Kidney epithelial cell (primary cell): ENCODE measurements at places on chromosomes 5 and 9.

DNA sequence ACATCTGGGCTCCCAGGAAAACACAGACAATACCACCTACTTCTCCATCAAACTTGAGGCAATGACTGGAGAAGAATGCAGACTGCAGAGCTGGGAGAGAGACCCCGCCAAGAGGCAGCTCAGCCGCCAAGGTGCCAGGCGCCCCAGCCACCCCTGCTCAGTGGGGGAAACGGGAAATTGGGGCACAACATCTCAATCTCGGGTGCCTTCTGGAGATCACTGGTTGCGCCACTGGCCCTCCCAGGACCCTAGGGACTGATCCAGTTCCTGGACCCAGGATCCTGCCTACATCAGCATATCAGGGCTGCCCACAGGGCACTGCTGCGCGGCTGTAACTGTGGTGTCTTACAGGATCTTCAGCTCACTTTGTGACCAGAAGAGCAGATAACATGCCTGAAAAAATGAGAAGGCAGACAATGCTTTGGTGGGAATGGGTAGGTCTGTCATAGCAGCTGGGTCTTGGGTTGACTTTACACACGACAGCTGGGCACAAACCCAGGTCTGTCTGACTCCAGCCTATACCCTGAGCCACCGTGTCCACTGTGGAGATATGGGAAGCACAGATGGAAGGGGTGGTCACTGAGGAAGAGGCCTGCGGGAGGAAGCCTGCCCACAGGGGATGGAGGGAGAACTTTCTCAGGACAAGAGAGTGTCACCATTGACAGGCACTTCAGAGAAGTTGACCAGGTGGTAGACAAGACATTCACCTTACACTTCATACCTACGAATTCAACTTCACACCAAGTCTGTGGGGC, 135.2 kb upstream of the RAPGEF1 start:
- no peak for DNase-seq

- DNase-seq = no peak
These were observed 18.4 kb downstream of the ADAMTS16 start for GRCh38 chr5:5158472-5158895.

DNA sequence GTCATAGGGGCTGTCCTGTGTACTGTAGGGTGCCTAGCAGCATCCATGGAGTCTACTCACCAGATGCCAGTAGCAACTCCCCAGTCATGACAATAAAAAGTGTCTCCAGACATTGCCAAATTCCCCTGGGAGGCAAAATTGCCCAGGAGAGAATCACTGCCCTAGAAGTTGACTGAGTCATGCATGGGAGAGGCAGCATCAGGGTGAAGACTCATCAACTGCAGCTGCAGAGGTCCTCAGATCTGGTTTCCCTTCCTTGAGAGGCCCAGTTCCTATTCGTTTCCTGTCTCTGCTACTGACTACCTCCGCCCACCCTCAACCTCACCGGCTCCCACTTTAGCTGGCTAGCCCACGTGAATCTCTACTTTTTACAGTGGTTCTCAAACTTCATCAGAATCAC, 88.6 kb upstream of the AGXT2 start:
- DNase-seq = peak; percentile 18

DNA sequence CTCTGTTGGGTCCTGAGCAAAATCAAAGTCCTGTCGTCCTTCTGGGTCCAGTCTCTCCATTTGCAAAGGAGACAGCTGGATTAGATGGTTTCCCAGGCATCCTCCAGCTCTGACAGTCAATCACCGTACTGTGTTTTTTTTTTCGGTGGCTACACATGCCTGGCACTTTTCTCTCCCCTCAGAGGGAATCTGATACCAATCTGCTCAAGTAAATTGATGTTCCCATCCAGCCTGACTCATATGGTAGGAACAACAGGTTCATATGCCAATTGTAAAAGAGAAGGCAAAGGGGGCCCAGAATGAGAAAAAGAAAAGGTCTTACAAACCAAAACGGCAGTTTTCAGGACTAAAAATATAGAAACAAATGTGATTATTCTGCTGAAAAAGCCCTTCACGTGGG, 1.2 kb downstream of the FBXO10 start:
- DNase-seq = no peak

DNA sequence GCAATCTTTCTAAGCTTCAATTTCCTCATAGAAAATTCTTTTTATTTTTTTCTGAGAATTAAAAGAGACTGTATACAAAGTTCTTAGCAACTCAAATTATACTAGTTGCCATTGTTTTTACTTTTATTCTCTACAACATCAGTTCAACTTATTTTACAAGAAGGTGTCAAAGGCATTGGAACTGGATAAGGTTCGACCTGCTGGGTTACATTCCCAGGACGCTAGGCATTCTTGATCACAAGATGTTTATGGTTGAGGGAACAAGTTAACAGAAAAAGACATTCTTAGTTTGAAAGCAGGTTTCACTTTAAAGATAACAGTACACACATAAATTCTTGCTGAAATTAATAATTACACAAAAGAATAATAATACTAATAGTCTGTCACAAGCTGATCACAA, 163.5 kb upstream of the SNX2 start:
- DNase-seq = peak; percentile 19

- DNase-seq = no peak
These were observed 3.8 kb downstream of the GPBP1 start for GRCh38 chr5:57177479-57178156.

- DNase-seq = no peak
These were observed at the start of gene FIBCD1 for GRCh38 chr9:130938652-130939404. TSS of gene FIBCD1 (minus strand) at chr9:130939247. CDS start at chr9:130938607, 640 bp downstream.

GRCh38 chr5:79503794-79504495, 10.0 kb downstream of the HOMER1 start:
- DNase-seq = no peak

DNA sequence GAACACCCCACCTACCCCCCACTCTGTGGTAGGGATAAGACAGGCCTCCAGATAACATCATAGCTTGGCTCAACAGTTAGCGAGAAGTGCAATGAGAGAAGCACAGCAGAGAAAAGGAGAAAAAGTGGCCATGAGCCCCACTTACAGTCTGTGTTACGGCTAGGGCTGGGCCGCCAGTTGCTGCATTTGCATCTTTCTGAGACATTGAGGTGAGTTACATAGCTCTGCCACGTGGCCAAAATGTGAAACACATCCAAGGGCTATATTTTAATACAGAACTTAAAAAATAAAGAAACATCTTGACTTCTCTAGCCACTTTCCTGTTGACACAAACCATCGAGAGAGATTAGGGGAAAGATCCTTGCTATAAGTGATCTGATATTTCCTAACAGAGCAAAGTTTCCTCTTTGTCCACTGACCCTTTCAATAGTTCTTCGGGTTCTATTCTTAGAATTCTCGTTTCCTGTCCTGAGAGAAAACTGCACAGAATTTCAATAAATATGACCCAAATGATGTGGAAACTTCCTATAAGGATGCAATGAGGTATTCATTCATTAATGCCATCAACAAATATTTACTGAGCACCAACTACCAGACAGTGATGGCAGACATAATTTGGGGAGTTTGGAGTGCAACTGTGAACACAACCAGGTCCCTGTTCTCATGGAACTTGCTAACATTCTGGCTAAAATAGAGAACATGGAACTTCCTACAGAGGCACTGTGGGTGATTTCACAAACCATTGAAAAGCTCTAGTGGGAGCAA, 3.2 kb upstream of the TLE4 start:
- DNase-seq = no peak

DNA sequence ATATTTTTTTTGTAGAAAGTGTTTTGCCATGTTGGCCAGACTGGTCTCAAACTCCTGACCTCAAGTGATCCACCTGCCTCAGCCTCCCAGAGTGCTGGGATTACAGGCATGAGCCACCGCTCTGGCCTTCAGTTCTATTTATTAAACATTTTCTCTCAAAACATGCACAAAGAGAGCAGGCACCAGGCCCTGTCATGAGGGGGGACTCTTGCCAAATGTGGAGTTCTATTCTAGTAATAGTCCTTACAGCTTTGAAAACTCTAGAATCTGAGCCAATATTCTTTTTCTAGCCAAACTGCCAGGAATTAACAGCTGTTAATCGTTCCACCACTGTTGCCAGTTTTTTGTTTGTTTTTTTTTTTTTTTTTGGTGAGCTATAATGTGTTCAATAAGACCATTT, 124.6 kb downstream of the TARS1 start:
- no peak for DNase-seq

DNA sequence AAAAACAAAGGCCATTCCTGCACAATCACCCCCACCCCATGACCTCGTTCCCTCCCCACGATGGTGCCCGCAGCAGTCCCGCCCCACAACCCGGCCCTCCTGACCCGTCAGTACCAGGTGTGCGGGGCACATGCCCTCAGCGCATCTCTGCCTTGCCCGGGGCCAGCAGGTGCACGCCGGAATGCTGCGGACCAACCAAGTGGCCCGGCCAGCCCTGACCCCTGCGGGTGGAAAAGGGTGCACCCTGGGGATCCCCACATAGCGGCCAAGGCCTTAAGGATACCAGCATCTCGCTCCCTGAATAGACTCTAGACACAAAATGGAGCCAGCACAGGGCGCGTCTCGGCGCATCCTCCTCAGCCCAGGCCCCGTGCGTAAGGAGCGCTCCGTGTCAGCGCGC, 6.0 kb downstream of the SFXN1 start:
- DNase-seq = no peak

GRCh38 chr5:176632745-176633144, 2.3 kb downstream of the EIF4E1B start:
- DNase-seq = no peak

GRCh38 chr5:98770911-98771322, 2.5 kb upstream of the RGMB start:
- no peak for DNase-seq

DNA sequence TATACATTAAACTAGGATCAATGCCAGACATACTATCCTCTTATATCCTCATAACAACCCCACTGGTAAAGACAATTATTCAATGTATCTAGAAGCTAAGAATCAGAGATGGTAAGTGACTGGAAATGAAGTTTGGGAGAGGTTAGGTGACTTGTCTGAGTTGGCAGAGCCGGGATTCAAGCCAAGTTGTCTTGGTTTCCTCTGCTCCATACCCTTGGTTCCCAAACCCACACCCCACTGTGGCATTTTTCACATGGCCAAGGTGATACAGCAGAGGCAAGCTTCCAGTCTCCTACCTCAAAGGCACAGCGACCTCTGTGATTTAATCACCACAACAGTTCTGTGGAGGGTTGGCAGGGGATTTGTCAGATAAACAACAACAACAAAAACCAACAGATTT, 34.7 kb upstream of the ADRB2 start:
- DNase-seq = no peak

DNA sequence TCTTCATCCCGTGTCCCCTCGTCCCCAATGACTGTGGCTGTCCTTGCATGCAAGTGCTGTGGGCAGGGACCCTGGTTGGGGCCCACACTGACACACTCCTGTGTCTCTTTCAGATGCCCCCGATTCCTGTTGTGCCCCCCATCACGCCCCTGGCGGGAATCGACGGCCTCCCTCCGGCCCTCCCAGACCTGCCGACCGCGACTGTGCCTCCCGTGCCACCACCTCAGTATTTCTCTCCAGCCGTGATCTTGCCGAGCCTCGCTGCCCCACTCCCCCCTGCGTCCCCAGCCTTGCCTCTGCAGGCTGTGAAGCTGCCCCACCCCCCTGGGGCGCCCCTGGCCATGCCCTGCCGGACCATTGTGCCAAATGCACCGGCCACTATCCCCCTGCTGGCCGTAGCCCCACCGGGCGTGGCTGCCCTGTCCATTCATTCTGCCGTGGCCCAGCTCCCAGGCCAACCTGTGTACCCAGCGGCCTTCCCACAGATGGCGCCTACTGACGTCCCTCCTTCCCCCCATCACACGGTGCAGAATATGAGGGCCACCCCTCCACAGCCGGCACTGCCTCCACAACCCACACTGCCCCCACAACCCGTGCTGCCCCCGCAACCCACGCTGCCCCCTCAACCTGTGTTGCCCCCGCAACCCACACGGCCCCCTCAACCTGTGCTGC, 75.0 kb downstream of the WNK2 start:
- no peak for DNase-seq

- no peak for DNase-seq
These were observed 216.0 kb upstream of the DAP start for GRCh38 chr5:10977011-10977410.

- DNase-seq = no peak
These were observed 129.5 kb downstream of the FOXD1 start for GRCh38 chr5:73319036-73319435.

GRCh38 chr5:128681764-128682592, 143.9 kb upstream of the FBN2 start:
- DNase-seq = no peak

DNA sequence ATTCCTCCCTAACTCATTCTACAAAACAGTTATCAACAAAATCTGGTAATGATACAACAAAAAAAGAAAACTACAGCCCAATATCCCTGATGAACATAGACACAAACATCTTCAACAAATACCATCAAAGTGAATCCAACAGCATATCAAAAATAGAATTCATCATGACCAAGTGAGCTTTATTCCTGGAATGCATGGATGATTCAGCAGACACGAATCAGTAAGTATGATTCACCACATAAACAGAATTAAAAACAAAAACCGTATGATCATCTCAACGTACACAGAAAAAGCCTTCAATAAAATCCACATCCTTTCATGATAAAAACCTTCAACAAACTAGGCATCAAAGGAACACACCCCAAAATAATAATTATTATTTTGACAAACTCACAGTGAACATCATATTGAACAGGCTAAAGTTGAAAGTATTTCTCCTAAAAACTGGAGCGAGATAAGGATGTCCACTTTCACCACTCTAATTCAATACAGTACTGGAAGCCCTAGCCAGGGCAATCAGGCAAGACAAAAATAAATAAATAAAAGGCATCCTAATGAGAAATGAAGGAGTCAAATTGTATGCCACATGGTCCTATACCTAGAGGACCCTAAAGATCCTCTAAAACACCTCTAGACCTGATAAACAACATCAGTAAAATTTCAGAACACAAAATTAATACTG, 305.1 kb upstream of the RGMB start:
- peak; percentile 25 for DNase-seq

DNA sequence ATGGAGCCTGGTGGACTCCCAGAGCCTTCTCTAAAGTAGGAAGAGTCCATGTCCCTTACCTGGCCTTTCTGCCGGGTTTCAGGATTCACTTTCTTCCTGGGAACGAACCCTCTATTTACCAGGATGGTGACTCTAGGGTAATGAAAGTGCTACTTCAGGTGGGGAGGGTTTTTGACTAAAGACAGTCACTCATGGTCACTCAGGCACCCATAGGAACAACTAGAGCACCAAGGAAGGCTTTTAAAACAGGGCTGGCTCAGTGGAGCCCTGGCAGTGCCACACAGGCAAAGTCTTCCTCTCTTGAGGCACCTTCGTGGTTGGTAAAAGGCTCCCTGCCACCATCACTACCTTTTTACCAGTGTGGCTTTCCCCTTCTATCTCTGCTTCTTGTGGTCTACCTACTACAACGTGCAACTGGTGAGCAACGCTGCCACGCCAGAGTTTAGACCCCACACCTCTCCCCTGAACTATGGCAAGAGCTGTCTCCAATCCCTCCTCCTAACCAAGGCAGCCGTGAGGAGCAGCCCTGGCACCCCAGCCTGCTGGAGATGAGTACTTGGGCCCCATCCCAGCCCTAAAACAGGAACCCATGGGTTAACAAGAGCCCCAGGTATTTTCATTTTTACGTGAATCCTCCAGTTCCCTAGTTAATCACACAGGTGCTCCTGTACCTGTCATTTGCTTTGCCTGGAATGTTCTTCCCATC, 3.5 kb downstream of the SURF1 start:
- no peak for DNase-seq
